ENCODE measurements at places on chromosomes 2 and 18.

DNA sequence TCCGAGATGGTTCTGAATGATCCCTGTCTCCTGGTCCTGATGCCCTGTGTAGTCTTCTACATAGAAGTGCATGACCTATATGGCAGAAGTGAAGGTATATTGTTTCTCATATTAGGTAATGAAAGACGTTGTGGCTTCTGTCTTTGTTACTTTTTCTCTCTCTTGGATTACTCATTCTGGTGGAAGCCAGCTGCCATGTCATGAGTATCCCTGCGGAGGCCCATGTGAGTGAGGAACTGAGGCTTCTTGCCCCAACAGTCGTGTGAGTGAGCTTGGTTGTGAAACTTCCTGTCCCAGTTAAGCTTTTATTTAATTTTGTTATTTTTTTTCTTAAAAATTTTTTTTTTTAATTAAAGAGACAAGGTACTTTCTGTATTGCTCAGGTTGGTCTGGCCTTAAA lies 134.7 kb downstream of the UBR3 start:
- DNase-seq, result no peak

GRCh38 chr18:68693091-68693815 lies 21.7 kb downstream of the TMX3 start:
- DNase-seq, result no peak

DNA sequence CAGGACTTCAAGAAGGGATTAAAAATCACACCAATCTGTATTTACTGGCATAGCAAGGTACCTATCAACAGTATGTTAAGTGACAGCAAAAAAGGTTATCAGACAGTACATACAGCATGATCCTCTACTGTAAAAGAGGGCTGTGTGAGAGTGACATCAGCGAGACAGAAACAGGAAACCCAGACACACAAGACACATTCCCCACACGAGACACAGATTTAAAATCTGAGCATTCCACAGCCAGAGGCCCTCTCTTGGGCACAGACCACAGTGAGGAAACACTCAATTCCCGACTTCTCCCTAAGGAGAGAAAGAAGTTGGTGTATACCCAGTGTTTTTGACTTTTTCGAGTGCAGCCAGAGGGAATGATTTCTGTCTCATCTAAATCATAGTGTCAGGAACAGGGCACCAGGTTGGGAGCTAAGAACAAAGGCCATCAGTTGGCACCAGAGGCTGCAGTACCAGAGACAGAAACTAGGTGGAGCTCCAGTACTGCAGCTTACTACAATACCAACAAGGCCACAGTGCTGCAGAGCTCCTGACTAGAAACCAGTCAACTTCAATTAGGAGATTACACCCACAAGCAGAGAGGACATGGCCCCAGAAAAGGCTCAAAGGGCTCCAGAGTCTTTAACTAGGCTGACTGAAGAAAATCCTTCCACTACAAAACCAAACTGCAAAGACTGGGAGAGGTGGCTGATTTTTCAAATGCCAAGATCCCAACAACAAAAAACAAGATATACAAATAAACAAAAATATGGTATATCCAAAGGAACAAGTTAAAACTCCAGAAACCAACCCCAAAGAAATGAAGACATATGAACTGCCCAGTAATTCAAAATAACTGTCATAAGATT lies 41.0 kb downstream of the UNC50 start:
- peak; percentile 87 for DNase-seq

GRCh38 chr18:58258692-58259342 lies 214.8 kb downstream of the NEDD4L start:
- DNase-seq, result no peak

DNA sequence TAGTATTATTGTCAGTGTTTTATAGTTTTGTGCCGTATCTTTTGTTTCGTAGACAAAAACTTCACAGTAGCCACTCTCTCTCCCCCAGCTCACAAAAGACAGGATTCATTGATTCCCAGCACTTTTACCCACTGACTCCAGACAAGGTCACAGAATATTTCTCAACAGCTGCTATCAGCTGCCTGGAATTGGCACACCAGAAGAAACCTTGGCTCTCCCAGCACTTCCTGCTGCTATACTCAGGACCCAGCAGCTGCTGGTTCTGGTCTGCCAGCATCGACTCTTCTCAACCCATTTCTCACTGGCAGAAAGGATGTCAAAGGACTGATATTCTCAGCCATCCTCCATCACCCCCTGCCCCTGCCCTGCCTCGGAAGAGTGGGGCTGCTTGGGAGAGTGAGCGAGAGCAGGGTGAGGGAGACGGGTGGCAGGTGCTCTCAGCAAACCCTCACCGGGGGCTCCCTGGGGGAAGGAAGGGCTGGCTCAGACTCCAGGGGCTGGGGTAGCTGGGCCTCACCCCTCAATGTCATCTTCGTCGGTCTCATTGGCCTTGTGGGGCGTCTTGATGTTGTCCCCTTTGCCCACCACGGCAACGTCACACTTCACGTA lies 6.1 kb upstream of the OTOF start:
- DNase-seq, result no peak

GRCh38 chr2:97844311-97844859 lies 131.0 kb downstream of the ZAP70 start:
- DNase-seq, result no peak

- no peak for DNase-seq
Observed at GRCh38 chr2:15271941-15272542, 289.1 kb downstream of the NBAS start.

DNA sequence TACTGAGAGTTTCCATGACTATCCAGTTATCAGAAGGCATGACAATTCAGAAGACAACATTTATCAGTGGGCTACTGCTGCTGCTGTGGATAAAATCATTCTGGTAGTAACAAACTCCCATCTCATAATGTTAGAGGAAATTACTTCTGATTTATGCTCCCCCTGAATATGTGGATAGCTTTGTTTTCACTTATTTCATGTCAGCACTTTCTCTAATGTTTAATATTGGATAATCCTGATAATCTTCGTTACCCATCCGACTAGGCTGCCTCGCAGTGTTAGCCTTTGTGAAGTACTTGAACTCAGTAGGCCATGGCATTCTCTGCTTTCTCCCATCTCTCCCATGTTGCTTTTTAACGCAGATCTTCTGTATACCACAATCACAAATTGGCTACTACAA lies 28.4 kb downstream of the COX7A2L start:
- DNase-seq, result no peak

DNA sequence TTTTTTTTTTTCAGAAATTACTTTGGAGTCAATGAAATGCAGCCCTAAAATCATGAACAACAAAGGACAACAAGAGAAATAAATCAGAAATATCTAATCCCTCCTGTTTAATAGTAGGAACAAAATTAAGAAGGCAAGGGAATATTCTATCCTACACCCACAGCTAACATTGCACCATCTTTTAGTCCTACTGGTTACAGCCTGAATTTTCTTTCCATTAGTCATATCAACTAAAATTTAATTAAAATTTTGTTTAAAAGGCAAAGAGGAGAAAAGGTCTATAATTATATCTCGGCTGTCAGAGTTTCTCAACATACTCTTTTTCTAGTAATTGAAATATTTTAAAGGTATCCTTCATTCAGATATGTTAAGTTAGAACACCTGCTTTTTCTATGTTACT lies 61.9 kb downstream of the DTNA start:
- no peak for DNase-seq
